ENCODE measurements at places on chromosomes 6 and 20.

DNA sequence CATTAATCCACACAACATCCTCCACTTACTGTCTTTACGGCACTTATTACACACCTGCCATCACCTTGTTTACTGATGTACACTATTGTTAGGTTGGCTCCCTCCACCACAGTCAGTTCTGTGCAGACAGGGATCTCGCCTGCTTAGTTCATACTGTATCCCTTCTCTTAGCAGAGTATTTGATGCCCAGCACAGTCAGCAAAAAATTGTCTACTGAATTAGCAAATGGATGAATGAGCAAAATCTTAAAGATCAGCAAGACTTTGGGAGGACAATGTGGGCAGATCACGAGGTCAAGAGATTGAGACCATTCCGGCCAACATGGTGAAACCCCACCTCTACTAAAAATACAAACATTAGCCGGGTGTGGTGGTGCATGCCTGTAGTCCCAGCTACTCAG lies 109.8 kb upstream of the ATXN1 start:
- no peak for DNase-seq

DNA sequence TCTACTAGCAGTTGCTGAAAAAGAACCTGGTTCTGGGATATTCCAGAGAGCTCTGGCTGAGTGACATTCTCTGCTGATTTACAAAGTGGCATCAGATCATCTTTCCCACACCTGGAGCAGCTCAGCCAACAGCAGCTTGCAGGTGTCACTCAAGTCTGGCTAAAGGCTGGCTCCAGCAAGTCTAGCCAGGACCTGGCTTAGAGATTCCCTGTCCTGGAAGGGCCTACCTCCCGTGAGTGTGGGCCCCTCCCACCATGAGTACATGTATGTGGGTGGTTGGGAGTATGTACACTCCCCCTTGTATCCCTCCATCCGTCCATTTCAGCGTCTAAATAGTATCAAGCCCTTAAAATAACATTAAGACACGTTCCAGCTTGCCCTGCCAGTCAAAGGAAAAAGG lies 539.3 kb upstream of the ID4 start:
- DNase-seq, result no peak

- no peak for DNase-seq
These were observed 12.0 kb downstream of the PANK2 start for GRCh38 chr20:3901028-3901705.

DNA sequence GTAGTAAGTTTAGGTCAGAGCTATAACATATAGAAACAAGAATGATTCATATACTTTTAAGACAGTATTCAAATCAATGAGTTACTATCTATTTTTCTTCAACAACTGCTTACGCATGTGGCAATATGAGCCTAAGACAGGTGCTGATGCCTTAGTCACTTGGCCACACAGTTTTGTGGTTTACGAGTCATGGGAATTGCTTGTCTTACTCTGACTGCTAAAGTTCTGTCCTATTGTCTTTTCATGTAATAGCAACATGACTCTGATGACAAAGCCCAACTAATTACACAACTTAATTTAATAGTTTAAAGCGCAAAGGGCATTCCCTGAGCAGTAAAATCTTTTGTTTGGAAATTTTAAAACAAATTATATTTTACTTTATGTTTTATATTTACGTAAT lies 159.3 kb upstream of the CENPW start:
- no peak for DNase-seq
